ENCODE measurements at places on chromosomes 3 and 15. TPM values are rescaled to one million over a fixed set of nuclear protein-coding genes. Genes with fewer than 3 reads are reported as not detected.

The ARIH1 gene
- total RNA-seq: 57.3 TPM

The HACL1 gene
- 30.1 TPM for total RNA-seq

The FEZF2 gene
- total RNA-seq: not detected

The GP9 gene
- total RNA-seq: not detected

The CYP8B1 gene
- total RNA-seq: not detected

The CHST13 gene
- total RNA-seq: 1.5 TPM

The TMEM108 gene
- total RNA-seq: 0.75 TPM

Measured in subcutaneous adipose tissue (tissue), 4 donors.